ENCODE measurements at places on chromosomes 4 and X.

- DNase-seq, result no peak
These were observed 57.9 kb downstream of the TEX13B start for GRCh38 chrX:107924136-107924746.

- DNase-seq, result no peak
These were observed 55.0 kb upstream of the NR0B1 start for GRCh38 chrX:30364229-30364628.

DNA sequence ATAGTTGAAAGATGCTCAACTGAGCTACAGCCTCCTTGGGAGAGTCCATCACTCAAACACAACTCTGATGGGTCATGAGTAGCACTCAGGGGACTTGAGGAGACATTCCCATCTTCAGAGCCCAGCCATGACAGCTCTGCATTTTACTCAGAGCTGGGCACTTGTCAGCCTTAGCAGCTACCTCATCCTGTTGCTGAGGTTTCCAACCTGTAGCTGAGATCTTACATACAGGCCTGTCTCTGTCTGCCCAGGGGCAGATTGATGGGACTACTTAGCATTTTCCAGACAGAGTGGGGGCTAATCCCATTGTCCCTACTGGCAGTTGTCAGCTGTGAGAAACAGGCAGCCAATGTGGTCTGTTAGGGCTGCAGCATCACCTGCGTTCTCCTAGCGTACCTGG lies 3.5 kb downstream of the FHDC1 start:
- no peak for DNase-seq

- no peak for DNase-seq
These were observed 149.0 kb downstream of the FAM13A start for GRCh38 chr4:88908003-88908402.

DNA sequence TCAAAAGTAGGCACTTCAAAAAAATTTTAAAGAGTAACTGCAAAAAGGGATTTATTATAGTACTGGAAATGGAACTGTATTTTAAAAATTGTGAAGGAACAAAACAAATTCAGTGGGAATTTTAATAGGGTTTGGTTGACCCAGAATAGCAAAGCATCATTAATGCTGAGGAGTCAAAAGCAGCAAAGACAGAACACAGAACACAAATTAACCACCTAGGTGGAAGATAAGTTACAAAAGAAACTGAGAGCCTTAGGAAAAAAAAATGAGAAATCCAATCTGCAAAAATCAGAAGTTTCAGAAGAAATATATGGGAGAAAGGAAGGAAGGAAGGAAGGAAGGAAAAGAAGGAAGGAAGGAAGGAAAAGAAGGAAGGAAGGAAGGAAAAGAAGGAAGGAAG lies 49.2 kb upstream of the NAF1 start:
- no peak for DNase-seq
